Head of caudate nucleus (tissue), 42 donors: ENCODE measurements at places on chromosomes 7 and 10.

DNA sequence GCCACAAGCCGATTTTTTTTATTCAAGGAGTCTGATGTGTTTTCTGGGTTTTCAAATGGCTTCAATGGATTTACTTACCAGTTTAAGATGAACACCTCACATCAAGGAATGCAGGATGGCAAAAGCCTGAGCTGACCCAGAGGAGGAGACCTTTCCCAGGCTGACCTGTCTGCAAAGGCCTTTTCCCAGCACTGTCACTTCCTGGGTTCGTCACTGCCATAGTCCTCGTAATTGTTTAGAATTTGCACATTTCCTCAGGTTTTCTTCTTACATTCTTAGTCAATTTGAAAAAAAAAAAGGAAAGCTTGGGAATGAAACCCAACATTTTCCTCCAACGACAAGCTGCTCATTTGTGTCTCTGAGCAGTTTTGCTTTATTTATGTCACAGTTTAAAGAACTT, 42.0 kb downstream of the PTER start:
- DNase-seq = no peak

DNA sequence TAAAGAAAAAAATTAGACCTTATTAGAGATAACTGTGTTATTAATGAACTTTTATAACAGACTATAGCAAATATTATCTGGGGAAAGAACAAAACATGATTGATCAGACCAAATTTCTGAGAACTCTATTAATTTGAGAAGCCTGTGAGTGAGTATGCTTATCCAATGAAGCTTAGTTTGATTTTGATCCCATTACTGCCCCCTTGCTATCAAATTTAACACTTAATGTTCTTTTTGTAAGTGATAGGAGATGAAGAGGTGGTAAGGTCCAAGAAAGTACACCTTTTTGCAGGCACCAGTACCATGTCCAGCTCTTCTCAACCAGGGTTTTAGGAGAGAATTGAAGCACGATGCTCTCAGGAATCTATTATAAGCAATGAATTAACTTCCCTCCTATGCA, 49.9 kb downstream of the ZNF365 start:
- DNase-seq = no peak

DNA sequence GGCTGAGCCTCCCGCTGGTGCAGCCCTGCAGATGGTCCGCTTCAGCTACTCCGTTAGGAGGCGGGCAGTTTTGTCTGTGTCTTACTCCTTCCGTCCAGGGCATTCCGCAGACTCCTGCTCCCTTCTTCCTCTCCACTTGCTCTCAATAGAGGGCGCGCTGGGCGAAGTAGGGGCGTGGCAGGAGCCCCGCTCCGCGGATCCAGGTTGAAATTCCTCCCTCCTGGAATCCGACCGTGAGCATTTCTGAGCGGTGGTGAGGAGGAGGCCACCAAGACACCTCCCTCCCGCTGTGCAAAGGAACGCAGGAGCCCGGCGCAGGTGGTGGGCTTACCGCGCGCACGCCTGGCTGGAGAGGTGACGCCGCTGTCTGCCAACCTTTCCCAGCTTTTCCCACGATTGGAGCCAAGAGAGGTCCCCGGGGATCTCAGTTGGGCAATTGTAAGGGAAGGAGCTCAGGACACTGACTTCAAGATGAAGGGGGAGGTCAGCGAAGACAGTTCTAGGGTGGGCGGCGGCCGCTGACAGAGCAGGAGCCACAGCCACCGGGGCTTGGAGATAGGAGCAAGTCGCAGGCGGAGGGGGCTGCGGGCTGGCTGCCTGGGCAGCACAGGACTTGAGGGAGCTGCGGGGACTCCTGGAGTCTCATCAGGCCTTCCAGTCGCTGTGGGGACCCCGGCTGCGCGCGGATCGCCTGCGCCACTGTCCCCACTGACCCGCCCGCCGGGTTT, 1011.3 kb downstream of the XPNPEP1 start:
- peak; percentile 72 for DNase-seq

GRCh38 chr7:49580000-49580399, 193.4 kb upstream of the VWC2 start:
- no peak for DNase-seq

DNA sequence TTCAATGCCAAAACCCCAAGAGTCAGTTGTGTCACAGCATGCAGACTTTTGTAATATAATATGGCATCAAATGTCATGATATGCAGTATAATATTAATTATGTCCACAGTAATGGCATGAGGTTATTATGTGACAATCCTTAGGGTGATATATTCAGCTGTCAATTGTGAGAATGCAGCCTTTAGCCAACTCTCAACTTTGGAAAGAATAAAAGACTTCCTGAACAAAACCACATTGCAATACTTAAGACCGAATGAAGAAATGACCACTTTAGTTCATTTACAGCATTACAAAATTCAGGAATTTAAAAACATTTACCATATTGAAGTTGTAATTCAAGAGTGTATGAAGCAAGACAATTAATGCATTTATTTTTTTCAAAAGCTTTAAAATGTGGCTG, 45.4 kb downstream of the CPVL start:
- DNase-seq = no peak

DNA sequence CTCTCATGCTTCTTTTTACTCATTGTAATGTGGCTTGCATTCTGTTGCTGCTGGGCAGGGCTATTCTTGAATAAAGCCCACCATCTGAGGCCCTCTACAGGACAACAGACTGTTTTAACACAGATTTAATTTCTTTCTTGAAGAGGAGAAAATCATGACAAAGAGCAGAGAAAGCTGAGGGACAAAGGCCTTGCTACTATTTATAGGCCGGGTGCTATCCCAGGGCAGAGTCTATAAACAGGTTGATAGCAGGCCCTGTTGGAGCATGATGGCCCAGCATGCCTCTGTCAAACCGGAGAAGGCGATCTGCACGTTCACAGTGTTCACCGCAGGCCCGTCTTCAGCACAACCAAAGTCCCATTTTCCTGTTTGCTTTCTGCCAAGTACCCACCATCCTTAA, 3.0 kb downstream of the VIPR2 start:
- no peak for DNase-seq

- DNase-seq = no peak
These were observed 985.6 kb upstream of the LRRN3 start for GRCh38 chr7:110105307-110105706.
